ENCODE measurements at places on chromosomes 16 and 17.

DNA sequence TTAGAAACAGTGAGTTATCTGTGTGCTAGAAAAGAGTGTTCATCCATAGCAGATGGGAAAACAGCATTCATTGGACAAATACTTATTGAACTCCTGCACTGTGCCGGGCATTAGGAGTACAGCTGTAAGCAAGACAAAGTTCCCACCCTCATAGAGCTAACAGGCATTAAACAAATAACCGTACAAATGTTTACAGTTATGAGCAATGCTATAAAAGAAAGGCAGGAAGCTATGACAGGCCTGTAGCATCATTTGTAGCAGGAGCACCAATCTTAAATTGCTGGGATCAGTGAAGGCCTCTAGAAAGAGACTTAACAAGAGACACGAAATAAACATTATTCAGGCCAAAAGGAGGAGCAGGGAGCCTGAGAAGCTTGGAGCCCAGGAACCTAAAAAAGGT, 15.6 kb downstream of the SDR42E1 start:
- no peak for DNase-seq

DNA sequence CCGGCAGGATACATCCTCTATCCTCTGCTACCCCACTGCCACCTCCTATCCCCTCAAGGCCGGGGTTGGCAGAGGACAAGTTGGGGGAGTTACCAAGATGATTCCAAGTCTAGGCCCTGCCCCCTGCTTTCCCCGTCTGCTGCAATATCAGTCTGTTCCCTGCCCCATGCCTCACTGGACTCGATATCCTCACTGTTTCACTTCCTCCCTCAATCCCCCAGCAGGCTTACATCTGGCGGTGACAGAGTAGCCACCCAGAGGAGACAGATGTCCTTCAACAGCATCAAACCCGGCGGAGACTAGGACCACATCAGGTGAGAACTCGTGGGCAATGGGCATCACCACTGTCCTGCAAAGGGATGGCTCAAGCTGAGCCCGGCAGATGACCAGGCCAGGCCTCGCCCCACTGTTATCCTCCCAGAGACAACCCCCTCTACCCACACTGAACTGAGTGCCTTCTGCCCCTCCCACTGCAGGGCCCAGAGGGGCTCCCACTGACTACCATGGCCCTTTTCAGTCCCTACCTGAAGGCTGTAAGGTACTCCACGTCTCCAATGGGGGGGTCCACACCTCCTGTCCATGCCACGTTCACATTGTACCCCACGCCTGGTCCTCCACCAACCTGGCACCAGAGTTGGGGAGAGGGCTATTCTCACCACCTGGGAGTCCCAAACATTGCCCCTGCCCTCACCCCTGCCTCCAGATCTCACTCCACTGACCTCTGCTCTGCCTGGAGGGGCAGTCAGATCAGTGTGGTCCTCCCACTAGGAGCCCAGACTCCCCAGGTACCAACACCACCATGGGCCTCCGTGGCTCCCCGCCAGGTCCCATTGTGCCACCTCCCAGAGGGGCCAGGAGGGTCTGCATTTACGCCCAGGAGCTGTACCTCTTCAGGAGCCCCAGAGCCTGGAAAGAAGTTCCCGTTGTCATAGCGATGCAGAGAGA, 9.6 kb downstream of the G6PC3 start:
- no peak for DNase-seq

- DNase-seq: no peak
These were observed 4.0 kb downstream of the CTC1 start for GRCh38 chr17:8243827-8244226.

GRCh38 chr16:68267612-68268405, 3.5 kb downstream of the SLC7A6 start:
- DNase-seq: no peak

- no peak for DNase-seq
These were observed 3.5 kb downstream of the IL4R start for GRCh38 chr16:27317320-27317719.

DNA sequence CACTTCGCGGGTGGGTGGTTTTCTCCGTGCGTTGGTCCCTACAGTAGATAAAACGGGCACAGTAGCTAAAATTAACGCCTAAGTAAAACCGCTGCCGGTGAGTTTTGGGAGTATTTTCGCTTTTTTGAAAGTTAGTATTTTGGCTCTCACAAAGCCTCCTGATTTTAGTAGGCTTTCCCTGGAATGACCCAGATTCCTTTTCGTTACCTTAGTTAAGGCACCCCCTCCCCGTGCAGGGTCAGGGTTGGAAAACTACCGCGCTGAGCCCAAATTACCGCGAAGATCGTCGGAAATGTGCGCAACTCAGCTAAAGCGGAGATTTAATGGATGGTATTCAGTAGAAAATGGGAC, 28.3 kb upstream of the ST6GALNAC1 start:
- DNase-seq: no peak

GRCh38 chr17:69358688-69359596, 32.0 kb upstream of the ABCA5 start:
- no peak for DNase-seq

GRCh38 chr17:13888056-13888609, 181.2 kb upstream of the COX10 start:
- DNase-seq: no peak

DNA sequence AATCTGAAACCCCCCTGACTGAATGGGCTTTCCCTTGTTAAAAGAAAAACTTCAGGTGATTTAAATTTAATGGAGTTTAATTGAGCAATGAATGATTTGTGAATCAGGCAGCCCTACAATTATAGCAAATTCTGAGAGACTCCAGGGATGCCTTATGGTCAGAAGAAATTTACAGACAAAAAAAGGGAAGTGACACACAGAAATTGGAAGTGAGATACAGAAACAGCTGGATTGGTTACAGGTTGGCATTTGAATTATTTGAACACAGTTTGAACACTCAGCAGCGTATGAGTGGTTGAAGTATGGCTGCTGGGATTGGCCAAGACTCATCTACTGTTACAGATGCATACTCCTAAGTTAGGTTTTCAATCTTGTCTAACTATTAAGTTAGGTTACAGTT, 19.0 kb upstream of the CPHXL start:
- DNase-seq: no peak

GRCh38 chr16:6531067-6531466, 801.6 kb upstream of the RBFOX1 start:
- DNase-seq: no peak

Measured in right kidney (tissue), 9 donors.